ENCODE measurements at places on chromosomes 16 and 17. TPM values are rescaled to one million over a fixed set of nuclear protein-coding genes. Genes with fewer than 3 reads are reported as not detected.

The PRSS33 gene
- not detected for total RNA-seq

The CHST6 gene
- 1.7 TPM for total RNA-seq

DNA sequence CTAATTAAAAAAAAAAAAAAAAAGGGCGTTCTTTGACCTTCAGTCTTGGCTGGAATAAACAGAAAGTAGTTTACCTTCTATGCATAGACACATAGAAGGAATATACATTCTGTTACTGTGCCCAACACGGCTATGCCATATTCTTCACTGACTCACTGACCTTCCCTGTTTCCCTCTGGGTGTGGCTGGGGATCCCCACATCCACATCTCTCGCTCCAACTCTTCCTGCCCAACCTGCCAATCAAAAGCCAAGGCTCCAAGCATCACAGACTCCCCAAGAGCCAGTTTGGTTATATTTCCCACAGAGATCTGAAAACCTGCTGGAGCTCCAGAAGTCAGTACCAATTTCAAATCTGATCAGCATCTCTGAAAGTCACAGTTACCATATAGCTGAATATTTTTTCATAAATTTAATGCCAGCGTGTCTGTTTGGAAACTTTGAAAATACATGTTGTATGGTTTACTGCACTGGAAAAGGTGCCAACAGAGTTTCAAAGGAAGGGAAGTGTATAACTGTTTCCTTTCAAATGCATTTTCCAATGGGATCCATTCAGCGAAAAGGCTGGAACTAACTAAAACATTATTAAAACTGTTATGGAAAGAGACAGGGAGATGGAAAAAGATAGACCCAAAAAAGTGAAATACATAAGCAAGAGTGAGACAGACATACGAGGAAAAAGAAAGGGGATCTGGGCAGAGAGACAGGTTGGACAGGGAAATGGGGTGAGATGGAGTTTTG lies 91.8 kb downstream of the SMG6 start:
- no peak for DNase-seq

DNA sequence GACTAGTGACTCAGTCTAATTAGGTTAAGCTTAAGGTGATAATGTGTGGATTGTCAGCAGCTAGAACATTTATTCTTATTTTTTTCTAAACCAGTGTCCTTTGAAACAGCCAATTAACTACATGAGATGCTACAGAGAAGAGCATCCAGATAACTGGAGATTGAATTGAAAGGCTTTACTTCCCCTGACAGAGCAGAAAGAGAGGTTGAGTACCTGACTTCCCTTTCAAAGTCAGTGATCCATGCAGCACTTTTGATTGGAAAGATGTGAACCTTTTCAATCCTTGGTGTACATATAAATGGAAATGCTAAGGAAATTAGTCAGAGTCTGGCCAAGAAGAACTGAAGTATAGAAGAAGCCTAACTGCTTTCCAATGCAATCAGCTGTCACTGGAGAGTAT lies 653.8 kb downstream of the CDH8 start:
- no peak for DNase-seq

DNA sequence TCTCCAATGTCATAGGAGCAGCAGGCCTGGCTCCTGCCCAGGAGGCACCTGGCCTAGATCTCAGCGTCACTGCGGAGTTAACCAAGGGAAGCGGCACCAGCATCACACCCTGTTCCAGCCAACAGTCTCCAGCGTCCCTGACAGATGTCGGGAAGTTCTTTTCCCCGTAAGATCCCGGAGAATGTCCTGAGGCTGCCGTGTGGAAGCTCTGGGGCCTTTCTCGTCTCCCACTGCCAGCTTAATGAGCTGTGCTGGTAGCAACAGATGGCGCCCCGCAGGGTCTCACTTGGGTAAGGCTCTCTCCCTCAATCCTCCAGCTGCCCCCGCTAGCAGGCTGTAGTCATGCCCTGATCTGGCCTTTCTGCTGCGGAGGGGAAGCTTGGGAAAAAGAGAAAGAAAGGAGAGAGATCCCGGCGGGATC lies 57.5 kb downstream of the MARCHF10 start:
- DNase-seq, result no peak

DNA sequence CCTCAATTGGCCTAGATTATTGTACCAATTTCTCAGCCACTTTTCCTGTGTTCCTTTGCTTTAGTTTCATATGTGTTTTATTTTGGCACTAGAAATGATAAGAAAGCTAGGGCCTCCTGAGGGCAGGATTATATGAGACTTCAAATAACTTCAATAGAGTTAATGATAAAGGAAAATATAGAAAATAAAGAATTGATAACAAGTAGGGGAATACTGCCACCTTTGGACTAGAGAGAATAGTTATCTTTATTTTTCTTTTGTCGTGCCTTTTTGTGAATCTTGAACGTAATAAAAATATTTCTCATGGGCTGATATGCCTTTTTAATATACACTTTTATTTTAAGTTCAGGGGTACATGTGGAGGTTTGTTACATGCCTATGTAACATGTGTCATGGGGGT lies 29.3 kb upstream of the RBL2 start:
- no peak for DNase-seq

GRCh38 chr16:48862087-48862532 lies 252.1 kb upstream of the N4BP1 start:
- no peak for DNase-seq

All from urinary bladder (tissue), 4 donors.